ENCODE measurements at places on chromosomes 2 and 18.

- peak; percentile 3 for DNase-seq
Observed at GRCh38 chr2:199596549-199596948, 138.8 kb upstream of the SATB2 start.

DNA sequence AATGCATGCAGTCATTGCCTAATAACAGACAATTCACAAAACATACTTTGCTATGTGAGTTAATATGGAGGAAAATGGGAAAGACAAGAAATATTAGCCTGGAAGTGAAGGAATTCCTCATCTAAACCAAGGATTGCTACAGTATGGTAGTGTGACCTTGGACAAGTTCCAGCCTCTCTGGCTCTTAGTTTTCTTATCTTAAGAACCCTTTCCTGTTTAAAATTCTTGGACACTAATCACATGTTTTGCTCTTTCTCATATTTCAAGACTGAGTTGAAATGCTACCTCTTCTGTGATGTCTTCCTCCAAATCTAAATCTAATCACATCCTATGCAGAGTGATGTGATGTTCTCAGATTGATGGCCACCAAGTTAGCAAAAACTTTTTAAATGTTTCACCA is 20.8 kb upstream of the ADAM23 start:
- no peak for DNase-seq

DNA sequence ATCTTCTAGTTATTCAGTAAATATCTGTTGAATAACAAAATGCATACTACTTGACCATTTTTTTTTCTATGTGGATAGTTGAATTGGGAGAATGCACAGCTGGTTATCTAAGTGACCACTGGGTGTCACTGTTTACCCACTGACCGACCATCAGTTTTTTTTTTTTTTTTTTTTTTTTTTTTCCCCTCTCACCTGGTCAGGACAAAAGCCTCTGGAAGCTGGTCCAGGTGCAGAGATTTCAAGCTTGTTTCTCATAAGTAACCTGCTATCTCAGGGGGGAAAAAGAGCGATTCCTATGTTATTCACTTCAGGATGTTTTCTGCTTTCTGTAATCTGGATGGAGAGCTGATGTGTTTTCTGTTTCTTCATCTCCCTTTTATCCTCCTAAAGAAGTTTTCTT is 256.0 kb downstream of the DCDC2C start:
- DNase-seq, result no peak

- DNase-seq, result no peak
Observed at GRCh38 chr2:240956171-240956934, 42.1 kb upstream of the SNED1 start.

- no peak for DNase-seq
Observed at GRCh38 chr18:7600528-7601245, 33.6 kb downstream of the PTPRM start.

DNA sequence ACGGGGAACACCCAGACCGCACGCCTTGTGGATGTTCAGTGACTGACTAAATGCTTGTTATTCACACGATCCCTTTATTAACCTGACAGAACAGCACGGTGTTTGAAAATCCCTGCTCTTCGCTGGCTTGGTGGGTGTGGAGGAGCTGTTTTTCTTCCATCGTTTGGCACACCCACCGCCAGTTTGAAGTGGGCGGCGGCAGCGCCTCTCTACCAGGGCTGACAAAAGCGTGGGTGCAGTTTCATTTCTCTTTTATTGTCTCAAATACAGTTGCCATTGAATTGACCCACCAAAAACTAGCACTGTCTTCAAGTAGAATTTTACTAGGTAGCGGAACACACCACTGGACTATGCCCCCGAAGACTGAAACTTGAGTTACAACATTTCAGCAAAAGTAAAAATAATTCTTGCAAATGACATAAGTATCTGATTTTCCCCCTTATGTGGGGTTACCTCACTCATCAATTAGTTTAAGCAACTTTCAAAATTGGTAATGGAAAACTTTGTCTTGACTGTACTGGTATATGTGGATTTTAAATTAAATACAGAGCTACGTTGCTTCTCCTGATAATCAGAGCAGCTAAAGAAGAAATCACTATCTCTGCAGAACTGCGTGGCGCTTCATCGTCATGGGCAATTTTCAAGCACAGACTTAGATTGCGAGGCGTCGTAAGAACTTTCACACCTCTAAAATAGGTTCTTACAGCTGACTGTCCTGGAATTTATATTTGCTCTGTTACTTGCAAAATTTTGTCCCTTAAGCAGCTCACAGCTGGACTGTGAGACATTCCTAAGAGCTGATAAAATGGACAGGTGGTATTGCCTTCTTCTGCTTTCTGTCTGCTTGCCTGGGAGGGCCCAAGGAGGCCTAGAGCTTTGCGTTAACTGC is 60.9 kb downstream of the LDLRAD4 start:
- no peak for DNase-seq

DNA sequence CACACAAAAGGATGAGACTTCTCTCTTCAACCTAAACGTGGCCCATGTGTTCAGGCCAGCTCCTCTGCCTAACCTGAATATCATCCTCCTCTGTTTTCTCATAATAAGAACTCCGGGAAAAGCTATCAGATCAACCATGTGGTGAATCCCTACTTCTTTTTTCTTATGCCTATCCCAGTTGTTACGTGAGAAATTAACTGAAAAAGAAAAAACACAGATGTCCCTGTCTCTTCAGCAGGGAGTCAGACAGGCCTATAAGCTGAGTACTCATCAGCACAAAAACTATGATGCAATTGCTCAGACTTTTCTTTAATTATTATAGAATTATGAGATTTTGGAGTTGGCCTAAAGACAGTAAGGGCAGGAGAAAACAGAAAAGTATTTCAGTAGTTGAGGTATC is 613.0 kb upstream of the FSHR start:
- DNase-seq, result no peak

- no peak for DNase-seq
Observed at GRCh38 chr2:54712516-54712915, 10.9 kb upstream of the EML6 start.

GRCh38 chr2:114222344-114222743 is 220.1 kb upstream of the DPP10 start:
- DNase-seq, result no peak

- no peak for DNase-seq
Observed at GRCh38 chr2:84741182-84741822, 139.6 kb downstream of the TRABD2A start.

- no peak for DNase-seq
Observed at GRCh38 chr2:196827356-196827755, 18.2 kb upstream of the C2orf66 start.

DNA sequence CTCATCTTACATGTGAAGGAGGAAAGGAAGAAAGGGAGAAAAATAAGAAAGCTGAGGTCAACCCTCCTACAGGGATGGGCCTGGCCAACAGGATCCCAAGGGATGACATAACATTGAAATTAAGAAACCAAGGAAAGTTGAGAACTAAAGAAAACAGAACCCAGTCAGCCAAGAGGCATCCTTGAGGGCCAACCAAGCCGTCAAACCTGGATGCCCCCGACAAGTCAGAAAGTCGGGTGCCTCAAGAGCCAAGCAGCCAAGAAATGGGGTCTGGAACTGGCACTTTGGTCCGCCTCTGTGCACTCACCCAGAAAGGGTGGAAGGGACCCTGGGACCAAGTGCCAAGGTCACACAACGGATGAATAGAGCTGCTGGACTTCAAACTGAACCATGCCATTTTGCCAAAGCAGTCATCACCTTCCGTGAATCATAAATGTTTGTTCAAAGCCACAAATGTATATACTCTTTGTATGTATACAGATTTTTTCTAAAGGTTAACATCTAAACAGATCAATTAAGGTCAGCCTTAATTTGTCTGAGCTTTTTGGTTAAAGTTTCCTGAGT is 27.0 kb upstream of the PTPN4 start:
- no peak for DNase-seq

DNA sequence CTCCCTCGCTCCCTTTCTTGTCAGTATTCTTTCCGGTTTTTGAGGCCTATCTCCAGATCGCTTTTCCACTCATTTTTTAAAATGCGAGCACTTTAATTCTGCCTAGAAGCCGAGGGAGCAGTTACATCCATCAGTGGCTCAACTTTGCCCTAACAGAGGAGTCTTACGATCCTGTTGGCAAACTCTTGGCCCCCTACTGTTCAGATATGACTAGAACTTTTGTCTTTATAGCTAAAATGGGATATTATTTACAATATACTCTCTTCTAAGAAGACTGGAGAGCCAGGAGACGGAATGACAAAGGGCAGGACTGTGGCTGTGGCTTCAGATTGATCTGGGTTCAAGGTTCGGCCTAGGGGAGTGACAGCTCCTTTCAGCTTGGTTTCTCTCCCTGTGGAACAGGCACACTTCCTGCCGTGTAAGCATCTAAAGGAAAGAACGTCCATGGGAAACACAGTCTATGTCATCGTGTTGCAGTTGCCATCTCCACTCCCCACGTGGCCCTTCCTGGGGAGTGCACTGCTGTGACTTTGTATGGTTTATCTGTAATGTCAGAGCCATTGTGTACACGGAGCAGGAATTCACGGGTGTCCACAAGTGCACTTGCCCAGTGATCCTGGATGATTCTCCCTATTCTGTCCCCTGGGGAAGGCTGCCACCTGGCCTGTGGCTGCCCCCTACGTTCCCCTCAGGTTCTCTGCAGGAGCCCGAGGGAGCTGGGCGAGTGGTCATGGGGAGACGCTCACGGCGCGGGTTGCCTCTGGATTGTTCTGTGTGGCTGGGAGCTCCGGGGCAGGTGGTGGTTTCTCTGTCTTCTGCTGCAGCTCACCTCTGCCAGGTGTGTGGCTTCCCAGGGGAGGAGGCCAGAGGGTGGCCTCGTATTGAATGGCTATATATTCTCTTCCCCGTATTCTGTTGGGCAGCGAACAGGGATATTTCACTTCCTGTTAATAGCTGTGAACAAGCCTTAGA is 222.0 kb downstream of the LDLRAD4 start:
- no peak for DNase-seq

DNA sequence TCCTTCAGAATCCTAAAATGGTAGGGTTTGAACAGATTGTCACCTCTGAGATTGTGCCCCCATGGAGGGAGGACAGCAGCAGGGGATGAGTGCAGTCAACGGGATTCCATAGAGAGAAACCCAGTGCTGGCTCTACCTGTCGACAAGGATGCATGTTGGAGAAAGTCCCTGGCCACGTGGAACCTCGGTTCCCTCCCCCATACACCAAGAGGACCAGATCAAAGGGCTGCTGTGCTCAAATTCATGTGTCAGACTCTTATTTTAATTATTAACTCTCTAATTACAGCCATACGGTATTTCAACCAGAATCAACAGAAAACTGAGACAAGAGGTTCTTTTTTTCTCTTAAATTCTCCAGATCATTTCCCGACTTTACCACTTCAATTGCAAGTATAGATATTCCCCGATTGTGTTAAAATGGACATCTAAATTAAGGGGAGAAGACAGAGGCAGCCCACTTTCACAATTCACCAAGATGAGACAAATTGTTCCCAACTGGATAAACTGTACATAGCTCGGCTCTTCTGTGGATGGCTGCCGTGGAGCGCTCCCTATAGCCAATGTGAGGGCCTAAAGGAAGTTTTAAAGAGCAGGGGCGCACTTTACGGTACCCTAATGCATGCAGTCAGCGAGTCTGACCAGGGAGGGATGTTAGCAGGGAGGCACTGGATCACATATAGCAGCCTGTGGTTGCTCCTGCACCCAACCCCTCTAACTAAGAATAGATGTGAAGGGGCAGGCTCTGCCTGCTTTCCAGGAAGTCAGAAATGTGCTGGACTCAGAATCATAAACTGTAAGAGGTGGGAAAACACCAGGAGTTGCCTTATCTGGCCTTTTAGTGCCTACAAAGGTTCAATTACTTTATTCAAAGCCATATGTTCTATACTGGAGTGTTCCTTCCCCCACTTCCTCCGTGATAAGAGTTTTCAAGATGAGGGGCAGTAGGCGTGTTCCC is 123.1 kb downstream of the CACNB4 start:
- no peak for DNase-seq

GRCh38 chr2:188449561-188449960 is 157.9 kb downstream of the GULP1 start:
- no peak for DNase-seq

- no peak for DNase-seq
Observed at GRCh38 chr18:55925772-55926171, 337.8 kb upstream of the TCF4 start.

- no peak for DNase-seq
Observed at GRCh38 chr18:73381699-73382036, 513.9 kb upstream of the NETO1 start.

DNA sequence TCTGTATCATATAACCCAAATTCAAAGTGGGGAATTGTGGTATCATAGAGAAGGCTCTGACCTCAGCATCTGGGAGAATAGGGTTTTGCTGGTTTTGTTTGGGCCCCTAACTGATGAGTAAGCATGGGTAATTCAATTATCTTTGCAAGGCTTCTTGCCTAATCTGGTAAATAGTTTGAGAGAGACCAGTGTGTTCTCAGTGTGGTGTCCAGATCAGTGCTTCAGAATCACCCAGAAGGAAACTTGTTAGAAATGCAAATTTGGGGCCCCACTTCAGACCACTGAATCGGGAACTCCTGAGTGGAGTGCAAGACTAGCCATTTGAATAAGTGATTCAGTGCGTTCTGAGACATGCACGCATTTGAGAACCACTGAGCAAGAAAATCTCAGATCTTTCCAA is 282.7 kb downstream of the EPHA4 start:
- no peak for DNase-seq

- DNase-seq, result no peak
Observed at GRCh38 chr2:30695749-30696148, 111.5 kb downstream of the CAPN13 start.

GRCh38 chr2:104434318-104434792 is 419.6 kb upstream of the POU3F3 start:
- DNase-seq, result peak; percentile 51

GRCh38 chr2:172607379-172607928 is 51.6 kb downstream of the PDK1 start:
- DNase-seq, result no peak
